ENCODE measurements at places on chromosomes 6 and 20. TPM values are rescaled to one million over a fixed set of nuclear protein-coding genes. Genes with fewer than 3 reads are reported as not detected.

TMEM217 gene
- total RNA-seq = not detected

BPIFB6 gene
- not detected for total RNA-seq

PSORS1C2 gene
- total RNA-seq = not detected

MOXD1 gene
- 3.9 TPM for total RNA-seq

CENPW gene
- not detected for total RNA-seq

MYO6 gene
- total RNA-seq = 21.0 TPM

PPP1R3G gene
- total RNA-seq = not detected

LZTS3 gene
- 38.4 TPM for total RNA-seq

- H3K4me3 ChIP-seq = no peak overlapping the region
- no peaks in the 10 kb centered on the region for H3K36me3 ChIP-seq
- DNase-seq = no peak
- no peaks in the 10 kb centered on the region for H3K27me3 ChIP-seq
- peaks cover 22% of the 10 kb centered on the region for H3K4me1 ChIP-seq
These were observed 59.3 kb upstream of the CARMIL1 start for GRCh38 chr6:25219917-25220278.

GRCh38 chr6:154462425-154462824 is 48.1 kb downstream of the CNKSR3 start:
- H3K4me1 ChIP-seq = peaks cover 63% of the 10 kb centered on the region
- H3K27ac ChIP-seq = no peak overlapping the region
- H3K4me3 ChIP-seq = no peak overlapping the region
- H3K36me3 ChIP-seq = no peaks in the 10 kb centered on the region

GRCh38 chr20:48605364-48606171 is 222.2 kb downstream of the PREX1 start:
- no peak overlapping the region for H3K27ac ChIP-seq
- H3K36me3 ChIP-seq = no peaks in the 10 kb centered on the region
- no peaks in the 10 kb centered on the region for H3K4me1 ChIP-seq
- no peak for DNase-seq

DNA sequence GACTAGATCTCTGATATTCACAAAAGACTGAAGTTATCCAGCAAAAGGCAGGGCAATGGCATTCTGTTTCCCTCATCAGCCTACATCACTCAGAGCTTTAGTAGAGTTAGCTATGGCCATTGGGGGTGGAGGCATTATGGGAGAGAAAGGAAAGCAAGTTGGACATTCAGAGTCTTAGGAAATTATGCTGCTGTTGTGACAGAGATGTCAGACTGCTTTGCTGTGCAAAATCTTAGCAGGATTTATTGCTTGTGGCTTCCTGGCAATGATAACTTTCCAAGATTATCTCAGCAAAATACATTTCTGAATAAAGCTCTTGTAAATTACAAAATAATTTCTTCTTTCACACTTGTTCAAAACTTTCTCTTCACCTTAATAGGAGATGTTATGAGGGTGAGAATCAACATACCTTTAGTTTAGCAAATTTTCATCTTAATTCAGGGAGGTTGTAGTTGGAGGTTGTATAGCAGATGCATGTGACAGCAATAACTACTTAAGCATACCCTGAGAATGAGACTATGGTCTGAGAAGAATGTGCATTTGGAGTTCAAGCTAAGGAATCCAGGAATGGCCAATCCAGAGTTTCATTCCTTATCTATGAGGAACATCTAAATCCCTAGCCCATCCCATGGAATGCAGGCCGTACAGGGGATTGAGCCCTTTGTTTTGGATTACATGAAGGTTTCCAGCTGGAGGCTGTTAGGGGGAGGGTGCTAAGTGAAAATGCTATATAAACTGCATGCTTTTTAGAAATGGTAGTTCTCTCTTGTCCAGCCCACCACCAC is 179.8 kb downstream of the HAO1 start:
- no peak overlapping the region for H3K4me3 ChIP-seq
- H3K4me1 ChIP-seq = no peaks in the 10 kb centered on the region
- H3K36me3 ChIP-seq = no peaks in the 10 kb centered on the region
- H3K27me3 ChIP-seq = no peaks in the 10 kb centered on the region
- DNase-seq = no peak

DNA sequence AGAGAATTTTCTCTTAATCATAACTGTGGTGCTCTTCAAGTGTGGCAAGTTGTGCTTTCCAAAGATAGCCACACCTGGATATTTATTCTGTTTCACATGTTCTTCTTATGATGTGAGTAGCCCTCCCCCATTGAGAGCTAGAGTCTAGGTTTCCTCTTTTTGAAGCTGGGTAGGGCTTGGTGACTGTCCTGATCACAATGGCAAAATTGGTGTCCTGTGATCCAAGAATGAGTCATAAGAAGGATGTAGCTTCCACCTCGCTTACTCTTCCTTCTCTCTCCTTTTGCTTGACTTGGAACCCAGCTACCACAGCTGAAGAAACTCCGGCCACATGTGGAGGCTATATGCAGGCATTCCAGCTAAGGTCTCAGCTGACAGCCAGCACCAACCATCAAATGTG is 7.4 kb upstream of the IGF2R start:
- no peaks in the 10 kb centered on the region for H3K27me3 ChIP-seq
- peaks cover 6% of the 10 kb centered on the region for H3K4me1 ChIP-seq
- DNase-seq = no peak
- no peak overlapping the region for H3K4me3 ChIP-seq
- H3K27ac ChIP-seq = no peak overlapping the region
- no peaks in the 10 kb centered on the region for H3K36me3 ChIP-seq

- H3K27ac ChIP-seq = no peak overlapping the region
- H3K36me3 ChIP-seq = no peaks in the 10 kb centered on the region
- H3K27me3 ChIP-seq = no peaks in the 10 kb centered on the region
- no peak overlapping the region for H3K4me3 ChIP-seq
These were observed 97.0 kb downstream of the BTBD3 start for GRCh38 chr20:12014736-12015135.

- H3K4me3 ChIP-seq = no peak overlapping the region
- H3K27ac ChIP-seq = no peak overlapping the region
- no peaks in the 10 kb centered on the region for H3K36me3 ChIP-seq
- peaks cover 21% of the 10 kb centered on the region for H3K4me1 ChIP-seq
- no peak for DNase-seq
- no peaks in the 10 kb centered on the region for H3K27me3 ChIP-seq
These were observed 33.1 kb downstream of the PXDC1 start for GRCh38 chr6:3718407-3718806.

DNA sequence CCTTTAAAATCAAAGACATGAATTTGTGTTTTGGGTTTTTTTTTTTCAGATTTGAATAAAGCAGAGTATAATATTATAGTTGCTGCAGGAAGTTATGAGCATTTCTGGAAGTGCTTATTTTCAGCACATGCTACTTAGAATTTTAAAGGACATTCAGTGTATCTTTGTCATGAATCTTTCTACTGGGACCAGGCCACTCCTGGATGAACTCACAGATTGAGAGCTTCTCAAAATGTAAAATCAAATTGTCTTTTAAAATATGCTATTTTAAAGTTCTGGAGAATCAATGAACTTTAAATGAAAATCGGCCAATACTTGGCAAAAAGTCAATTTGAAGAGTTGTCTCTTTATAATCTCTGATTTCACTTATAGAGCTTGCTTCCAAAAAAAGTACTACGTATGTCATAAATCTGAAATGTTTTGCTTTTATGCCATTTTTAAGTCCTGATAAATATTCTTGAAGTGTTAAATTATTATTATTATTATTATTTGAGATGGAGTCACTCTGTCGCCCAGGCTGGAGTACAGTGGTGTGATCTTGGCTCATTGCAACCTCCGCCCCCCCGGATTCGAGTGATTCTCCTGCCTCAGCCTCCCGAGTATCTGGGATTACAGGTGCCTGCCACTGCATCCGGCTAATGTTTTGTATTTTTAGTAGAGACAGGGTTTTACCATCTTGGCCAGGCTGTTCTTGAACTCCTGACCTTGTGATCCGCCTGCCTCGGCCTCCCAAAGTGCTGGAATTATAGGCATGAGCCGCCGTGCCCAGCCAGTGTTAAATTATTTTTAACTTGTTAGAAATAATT is 175.7 kb upstream of the AKAP12 start:
- no peaks in the 10 kb centered on the region for H3K36me3 ChIP-seq
- DNase-seq = no peak
- H3K4me1 ChIP-seq = peaks cover 23% of the 10 kb centered on the region
- no peaks in the 10 kb centered on the region for H3K27me3 ChIP-seq
- no peak overlapping the region for H3K27ac ChIP-seq

DNA sequence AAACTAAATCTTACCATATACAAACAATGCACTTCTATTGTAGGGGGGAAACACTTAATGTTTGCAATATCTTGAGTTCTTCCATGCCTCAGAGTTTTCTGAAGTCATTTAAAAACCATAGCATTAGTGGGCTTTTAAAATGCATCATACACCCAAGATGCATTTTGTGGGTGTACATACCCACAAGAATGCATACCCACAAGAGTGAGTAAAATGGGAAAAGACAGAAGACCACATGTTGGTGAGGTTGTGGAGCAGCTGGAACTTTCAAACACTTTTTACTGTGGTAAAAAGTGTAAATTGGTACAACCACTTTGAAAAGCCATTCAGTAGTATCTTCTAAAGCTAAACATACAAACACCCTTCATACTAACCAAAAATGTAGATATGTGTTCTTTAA is 57.5 kb downstream of the CYB5R4 start:
- no peak overlapping the region for H3K4me3 ChIP-seq
- H3K27ac ChIP-seq = no peak overlapping the region
- no peaks in the 10 kb centered on the region for H3K36me3 ChIP-seq
- DNase-seq = no peak

- no peaks in the 10 kb centered on the region for H3K36me3 ChIP-seq
- H3K27ac ChIP-seq = no peak overlapping the region
- H3K27me3 ChIP-seq = no peaks in the 10 kb centered on the region
These were observed 19.8 kb upstream of the CDC5L start for GRCh38 chr6:44367681-44368080.

- no peaks in the 10 kb centered on the region for H3K36me3 ChIP-seq
- no peak overlapping the region for H3K4me3 ChIP-seq
- H3K27me3 ChIP-seq = no peaks in the 10 kb centered on the region
- no peak overlapping the region for H3K27ac ChIP-seq
- H3K4me1 ChIP-seq = peaks cover 36% of the 10 kb centered on the region
These were observed 7.2 kb downstream of the FOXC1 start for GRCh38 chr6:1616701-1617463.

- peak overlapping the region; percentile 28 for H3K27ac ChIP-seq
- H3K36me3 ChIP-seq = no peaks in the 10 kb centered on the region
- peak; percentile 53 for DNase-seq
- no peaks in the 10 kb centered on the region for H3K27me3 ChIP-seq
These were observed 915 bp downstream of the TMEM63B start for GRCh38 chr6:44128020-44128917.

GRCh38 chr20:57585466-57586213 is 24.7 kb downstream of the PCK1 start:
- H3K4me3 ChIP-seq = no peak overlapping the region
- H3K4me1 ChIP-seq = peaks cover 7% of the 10 kb centered on the region
- no peak overlapping the region for H3K27ac ChIP-seq
- peaks cover 5% of the 10 kb centered on the region for H3K27me3 ChIP-seq
- no peaks in the 10 kb centered on the region for H3K36me3 ChIP-seq

- no peaks in the 10 kb centered on the region for H3K27me3 ChIP-seq
- H3K4me3 ChIP-seq = no peak overlapping the region
- no peak overlapping the region for H3K27ac ChIP-seq
- H3K4me1 ChIP-seq = peaks cover 22% of the 10 kb centered on the region
These were observed 12.7 kb upstream of the FOXF2 start for GRCh38 chr6:1376653-1377052.

DNA sequence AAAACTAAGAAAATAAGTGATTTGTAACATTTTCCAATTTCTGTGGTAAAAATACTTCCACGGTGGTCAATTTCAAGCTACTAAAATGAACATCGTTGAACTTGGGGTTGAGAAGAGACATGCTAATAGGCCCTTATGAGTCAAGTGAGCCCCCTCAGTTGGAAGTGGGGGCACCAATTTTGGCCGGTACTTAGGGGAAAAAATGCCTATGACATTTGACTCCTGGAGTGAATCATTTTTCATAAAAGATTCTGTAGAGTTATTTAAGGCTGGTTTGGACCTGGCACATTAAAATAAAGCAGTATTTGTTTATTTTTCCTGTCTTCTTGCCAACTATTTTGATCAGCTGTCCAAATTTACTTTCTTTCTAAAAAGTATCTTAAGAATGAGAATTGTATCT is 32.4 kb upstream of the CAP2 start:
- no peaks in the 10 kb centered on the region for H3K36me3 ChIP-seq
- DNase-seq = no peak
- H3K4me1 ChIP-seq = no peaks in the 10 kb centered on the region
- H3K4me3 ChIP-seq = no peak overlapping the region
- no peaks in the 10 kb centered on the region for H3K27me3 ChIP-seq
- H3K27ac ChIP-seq = no peak overlapping the region

DNA sequence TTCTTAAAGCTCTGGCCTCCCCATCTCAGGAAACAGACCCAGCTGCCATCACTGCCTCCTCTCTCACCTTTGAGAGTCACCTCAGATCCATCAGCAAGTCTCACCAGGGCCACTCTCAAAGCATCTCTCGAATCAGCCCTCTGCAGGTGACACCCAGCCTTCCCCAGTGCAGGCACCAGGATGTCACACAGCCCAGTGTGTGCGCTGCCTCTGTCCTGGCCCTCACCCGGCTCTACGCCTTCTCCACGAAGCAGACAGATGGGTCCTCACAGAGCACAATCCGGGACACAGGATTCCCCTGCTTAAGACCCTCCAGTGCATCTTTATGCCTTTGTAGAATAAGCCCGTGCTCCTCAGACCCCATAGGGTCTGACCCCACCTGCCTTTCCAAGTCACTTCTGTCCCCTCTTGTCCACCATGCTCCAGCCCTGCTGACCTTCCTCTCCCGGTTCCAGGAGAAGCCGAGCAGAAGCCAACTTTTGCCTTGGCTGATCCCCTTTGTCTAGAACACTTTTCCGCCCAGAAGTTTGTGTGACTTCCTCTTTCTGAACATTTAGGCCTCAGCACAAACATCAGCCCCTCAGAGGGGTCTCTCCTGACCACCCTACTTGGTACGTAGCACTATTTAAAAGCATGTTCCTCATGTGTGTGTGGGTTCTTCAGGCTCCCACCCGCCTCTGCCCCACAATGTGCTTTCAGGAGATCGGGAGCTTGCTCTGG is 60.2 kb downstream of the PSMG4 start:
- no peak overlapping the region for H3K4me3 ChIP-seq
- H3K4me1 ChIP-seq = peaks cover 8% of the 10 kb centered on the region
- no peaks in the 10 kb centered on the region for H3K27me3 ChIP-seq
- no peaks in the 10 kb centered on the region for H3K36me3 ChIP-seq

DNA sequence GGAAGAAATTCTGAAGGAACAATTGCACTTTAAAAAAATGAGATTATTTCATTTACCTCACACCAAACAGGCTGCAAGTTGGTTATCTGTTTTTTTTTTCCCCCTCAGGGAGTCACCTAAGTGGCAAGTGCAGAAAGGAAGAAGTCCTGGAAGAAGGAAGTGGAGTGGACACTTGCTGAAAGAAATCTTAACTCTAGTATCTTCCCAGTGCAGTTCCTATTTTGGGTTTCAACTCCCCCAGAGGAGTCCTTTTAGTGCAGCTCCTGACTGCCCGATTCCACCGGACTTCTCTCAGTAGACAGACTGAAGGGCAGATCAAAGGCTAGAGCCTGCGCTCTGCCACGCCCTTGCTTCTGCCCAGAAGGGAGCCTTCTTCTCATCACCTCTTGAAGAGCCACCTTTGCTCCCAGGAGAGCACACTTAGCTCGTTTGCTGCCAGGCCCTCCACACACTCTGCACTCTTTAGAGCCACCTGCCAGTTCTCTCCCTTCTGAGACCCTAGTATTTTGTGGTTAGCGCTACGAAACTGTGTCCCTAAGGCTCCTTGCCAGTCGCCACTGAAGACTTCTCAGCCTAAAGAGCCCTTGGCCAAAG is 4.9 kb downstream of the MTCL3 start:
- H3K27ac ChIP-seq = no peak overlapping the region
- peaks cover 33% of the 10 kb centered on the region for H3K4me1 ChIP-seq
- DNase-seq = no peak
- H3K27me3 ChIP-seq = peaks cover 31% of the 10 kb centered on the region

- peaks cover 14% of the 10 kb centered on the region for H3K4me1 ChIP-seq
- peaks cover 20% of the 10 kb centered on the region for H3K27me3 ChIP-seq
- no peak overlapping the region for H3K4me3 ChIP-seq
- no peak for DNase-seq
- H3K27ac ChIP-seq = no peak overlapping the region
These were observed 16.2 kb downstream of the TNXB start for GRCh38 chr6:32092760-32093497.

Data from body of pancreas (tissue), 4 donors.